Aorta (tissue), 5 donors: ENCODE measurements at places on chromosomes 6 and 20.

GRCh38 chr6:46491201-46491627, at the start of gene RCAN2:
Gene RCAN2 (minus strand): TSS chr6:46491449.
- peak; percentile 83 for DNase-seq

DNA sequence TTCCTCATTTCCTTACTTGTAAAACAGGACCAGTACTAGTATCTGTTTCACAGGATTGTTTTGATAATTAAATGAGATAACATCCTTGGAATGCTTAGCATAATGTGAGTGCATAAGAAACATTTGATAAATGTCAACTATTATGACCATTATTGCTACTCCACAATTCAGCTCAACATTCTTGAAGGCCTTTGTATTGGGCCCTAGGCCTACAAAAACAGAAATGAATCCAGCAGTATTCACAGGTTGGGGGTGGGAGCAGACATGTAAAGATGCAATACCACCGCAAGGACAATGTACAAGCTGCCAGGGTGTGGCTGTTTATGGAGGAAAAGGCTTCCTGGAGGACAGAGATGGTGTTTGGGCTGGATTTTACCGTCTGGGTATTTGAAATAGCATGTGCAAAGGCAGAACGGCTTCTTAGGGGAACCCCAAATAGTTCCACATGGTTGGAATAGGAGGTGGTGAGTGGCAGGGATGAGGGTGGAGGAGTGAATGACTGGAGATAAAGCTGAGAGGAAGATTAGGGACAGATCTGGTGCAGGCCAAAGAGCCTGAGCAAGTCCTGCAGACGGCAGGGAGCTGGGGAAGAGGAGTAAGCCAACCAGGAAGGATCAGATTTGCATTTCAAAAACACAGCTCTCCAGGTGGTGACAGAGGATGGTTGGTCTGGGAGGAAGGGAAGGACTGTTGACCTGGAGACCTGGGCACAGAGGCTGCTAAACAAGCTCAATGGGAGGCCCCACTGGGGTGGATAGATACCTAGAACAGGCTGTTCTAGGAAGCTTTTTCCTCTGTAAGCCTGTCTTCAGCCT, 57.0 kb upstream of the EPB41L1 start:
- peak; percentile 31 for DNase-seq

DNA sequence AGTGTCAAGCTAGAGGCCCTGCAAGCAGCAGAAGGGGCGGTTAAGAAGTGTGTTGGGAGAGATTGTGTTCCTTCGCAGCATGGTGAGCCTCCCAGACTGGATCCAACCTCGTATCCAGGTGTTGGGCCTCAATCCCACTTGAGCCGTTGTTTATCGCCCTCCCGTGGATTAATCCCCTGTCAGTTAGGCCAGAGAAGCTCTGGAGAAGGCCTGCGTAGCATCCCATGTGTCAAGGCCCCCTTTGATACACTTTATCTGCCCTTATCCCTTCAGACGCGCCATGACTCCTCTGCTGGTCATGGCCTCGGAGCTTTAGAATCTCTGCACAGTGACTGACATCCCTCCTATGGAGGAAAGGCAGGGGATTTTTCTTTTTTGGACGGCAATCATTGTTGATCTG, 181.0 kb downstream of the ZFP64 start:
- no peak for DNase-seq

DNA sequence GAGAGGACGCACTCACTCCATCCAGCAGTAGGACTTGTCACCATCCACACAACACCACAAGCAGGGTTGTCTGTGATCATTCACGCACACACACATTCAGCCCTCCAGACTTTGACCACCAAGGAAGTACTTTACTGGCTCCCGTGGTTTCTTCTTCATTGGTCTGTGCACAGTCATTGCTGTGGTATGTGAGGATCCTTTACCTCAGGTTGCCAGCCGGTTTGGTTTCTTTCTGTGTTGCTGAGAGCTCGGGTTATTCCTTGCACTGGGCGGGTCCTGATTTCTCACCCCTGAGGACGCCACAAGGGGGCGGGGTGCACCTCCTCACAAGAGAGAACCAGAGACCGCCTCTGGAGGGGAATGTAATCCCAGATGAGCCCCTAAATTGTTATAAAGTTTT, 11.2 kb downstream of the SLC35A1 start:
- no peak for DNase-seq

DNA sequence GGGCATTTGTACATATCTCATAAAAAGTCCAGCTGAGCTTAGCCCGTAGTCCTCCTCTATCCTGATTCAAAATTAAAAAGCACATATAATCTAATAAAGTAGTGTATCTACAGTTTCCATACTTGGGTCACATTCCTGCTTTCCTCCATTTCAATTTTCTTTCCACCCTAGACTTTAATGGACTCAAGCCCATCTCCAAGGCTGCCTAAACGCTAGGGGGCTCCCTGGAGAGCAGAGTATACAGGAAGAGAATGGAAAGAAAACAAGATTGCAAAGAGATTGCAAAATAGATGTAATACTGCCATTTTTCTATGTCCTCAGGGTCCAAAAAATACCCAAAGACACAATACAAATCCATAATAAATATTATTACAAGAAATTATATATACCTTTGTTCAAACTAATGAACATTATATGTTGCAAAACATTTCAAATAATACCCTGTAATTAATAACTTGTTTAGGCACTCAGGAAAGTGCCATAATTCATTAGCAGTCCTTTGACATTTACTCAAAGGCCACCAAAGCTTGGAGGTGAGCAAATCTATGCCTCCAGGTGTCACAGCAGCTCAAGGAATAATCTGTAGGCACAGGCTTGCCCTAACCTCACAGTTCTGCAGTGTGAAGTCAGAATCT, 2.4 kb upstream of the MCM3 start:
- DNase-seq, result peak; percentile 85

GRCh38 chr6:5028301-5028700, 24.5 kb upstream of the RPP40 start:
- no peak for DNase-seq

DNA sequence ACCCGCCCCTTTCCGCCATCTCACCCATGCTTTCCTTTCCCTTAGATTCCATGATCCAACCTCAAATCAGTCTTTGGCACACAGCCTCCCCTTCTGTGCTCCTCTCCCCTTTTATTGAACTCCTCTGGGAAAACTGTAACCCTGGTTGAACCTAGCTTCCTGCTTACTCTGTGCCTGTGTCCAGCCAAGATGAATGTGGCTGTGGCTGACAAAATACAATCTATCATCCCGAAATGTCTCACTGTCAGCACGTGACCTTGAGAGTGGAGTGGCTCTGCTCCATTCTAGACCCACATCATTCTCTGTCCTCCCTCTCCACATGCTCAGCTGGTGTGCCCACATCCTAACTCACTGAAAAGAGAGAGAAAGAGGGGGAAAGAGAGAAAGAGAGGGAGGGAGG, 11.0 kb downstream of the NCR2 start:
- DNase-seq, result no peak

- no peak for DNase-seq
Measured at GRCh38 chr20:47361057-47361915, 4.8 kb upstream of the ZMYND8 start.

DNA sequence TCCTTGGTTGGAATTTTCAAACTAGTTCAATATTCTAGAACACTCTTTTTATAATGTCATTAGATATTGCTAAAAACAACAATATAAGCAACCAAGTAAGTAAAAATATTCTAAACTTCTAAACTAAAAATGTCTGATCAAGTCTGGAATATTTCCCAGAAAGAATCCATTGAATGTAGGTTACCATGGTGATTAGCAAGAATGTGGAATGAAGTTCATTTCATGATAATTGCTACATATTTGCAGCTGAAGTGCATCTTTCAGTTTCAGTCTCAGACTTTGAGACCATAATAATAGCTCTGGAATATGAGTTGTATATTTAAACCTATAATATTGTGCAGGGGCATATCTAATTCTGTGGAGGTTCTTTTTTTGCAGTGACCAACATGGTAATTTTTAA, 61.0 kb upstream of the NKAIN2 start:
- no peak for DNase-seq

DNA sequence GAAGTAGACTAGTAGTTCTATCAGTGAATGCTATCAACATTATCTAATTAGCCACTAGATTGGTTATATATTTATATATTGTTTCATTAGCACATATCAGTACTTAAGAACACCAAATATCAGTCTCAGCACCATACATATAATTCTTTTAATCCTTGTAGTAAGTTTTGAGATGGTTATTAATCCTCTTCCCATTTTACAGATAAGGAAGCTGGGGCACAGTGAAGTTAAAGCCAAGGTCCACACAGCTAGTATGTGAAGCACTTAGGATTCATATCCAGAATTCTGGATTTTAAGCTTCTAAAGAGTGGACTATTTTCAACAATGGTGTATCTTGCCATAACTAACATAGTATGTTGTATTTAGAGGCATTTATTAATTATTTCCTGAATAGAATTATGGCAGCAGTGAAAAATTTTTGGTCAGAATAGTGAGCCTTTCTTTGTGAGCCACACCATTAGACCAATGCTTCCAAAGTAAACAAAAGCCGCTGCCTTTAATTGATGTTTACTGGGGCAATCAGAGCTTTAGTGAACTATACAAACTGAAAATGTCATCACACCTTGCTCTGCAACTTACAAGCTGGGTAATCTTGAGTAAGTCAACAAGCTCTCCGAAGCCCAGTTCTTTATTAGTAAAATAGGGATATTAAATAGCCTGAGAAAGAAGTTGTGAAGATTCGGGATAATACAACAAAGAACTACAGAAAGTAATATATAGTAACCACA, 41.9 kb upstream of the HBS1L start:
- no peak for DNase-seq

DNA sequence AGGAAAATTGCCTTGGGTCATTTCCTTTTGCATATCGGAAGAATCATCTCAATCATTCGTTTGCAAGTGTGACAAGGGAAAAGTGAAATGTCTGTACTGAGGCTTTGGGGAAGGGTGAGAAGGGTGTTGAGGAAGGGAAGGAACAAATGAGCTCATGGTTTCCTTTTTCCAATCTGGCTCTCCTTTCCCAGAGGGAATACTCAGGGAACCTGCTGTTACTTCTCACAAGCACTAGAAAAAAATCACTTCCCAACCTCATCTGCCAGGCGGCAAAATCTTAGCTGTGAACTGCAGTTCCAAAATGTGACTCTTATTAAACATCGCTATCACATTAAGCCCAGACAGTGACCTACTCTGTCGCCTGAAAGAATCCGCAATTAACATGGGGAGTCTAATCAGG, 258.1 kb downstream of the ZNF217 start:
- no peak for DNase-seq

DNA sequence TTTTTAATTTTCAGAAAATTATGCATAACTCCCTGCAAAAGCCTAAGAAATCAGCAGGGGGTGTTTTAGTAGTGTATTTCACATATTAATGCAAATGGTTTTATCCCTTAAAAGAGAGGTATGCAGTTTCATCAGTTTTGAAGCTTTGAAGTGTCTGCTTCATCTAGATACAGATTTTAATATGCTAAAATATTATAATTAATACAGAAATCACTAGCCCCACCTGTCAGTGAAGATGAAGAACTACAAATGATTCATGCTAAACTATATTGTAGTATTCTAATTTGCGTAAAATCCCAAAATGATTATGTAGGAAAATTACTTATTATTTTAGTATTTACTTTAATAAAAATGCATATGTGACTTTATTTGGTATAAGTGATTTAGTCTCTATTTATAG, 2.9 kb upstream of the TFB1M start:
- DNase-seq, result no peak

- no peak for DNase-seq
Measured at GRCh38 chr20:49590163-49591017, 22.5 kb upstream of the PTGIS start.

DNA sequence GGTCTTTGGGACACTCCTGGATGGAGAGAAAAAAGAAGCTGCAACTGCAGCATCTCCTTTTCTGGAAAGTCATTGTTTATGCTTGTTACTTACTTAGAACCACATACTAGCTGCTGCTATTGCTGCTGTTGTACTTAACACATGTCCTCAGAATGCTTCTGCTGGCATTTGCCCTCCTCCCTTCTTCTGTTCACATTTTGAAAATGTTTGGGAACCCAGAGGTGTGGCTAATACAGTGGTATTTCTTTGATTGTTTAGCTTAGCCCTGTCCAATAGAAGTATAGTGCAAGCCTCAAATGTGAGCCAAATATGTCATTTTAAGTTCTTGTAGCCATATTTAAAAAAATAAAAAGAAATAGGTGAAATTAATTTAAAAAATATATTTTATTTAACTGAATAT, 8.4 kb downstream of the DTD1 start:
- DNase-seq, result no peak

DNA sequence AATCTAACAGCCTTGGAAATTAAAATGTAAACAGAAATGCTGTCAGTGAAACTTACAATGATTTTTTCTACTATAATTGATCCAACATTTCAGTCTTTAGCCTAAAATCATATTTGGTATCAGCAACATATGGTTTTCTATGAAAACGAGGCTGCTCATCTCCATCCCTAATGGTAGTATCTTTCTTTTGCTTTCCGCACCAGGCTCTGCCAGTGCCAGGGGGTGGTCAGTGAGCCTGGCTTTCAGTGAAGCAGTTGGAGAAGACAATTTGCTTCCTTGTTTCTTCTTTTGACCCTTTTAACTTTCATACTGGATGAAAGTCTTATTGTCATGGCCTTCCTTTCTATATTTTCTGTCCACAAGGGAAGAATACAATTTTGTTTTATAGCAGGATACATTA, 258.4 kb downstream of the ARID1B start:
- no peak for DNase-seq

GRCh38 chr6:48429610-48430009, 318.6 kb upstream of the PTCHD4 start:
- no peak for DNase-seq

- DNase-seq, result no peak
Measured at GRCh38 chr6:169714178-169714577, 10.1 kb downstream of the PHF10 start.

- DNase-seq, result no peak
Measured at GRCh38 chr6:148770408-148771211, 23.8 kb downstream of the UST start.

DNA sequence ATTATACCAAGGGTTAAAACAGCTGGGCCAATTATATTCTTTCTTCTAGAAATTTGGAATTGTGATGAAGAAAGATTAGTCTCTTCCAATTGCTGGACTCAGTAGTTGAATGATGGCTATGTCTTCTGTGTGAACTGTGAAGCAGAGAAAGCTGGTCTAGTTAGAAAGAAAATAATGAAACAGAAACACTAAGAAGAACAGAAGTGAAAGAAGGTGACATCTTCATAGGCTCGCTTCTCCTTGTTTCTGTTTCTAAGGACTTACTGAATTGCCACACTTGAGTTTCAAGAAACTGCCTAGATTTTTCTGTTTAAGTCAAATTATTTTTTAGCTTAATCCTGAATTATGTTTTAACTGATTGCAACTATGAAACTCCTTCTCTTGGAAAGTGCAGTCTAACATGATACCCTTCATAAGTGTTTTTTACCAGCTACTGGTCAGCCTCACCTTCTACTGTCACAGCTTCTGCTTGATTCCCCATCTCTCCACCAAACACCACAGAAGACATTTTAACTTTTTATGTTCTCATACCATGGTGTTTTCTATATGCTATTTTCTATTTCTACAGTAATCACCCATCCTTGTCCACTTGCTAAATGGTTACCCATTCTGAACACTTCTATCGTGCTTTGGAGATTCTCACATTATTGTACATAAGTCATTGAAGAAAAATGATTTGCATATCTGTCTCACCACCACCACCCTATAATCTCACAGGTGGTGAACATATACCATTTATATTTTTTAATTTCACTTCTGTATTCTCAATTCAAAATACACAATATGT, 268.8 kb downstream of the GRIK2 start:
- DNase-seq, result no peak

GRCh38 chr6:138155443-138155842, 6.3 kb upstream of the ARFGEF3 start:
- no peak for DNase-seq

GRCh38 chr6:83872386-83873118, 13.1 kb downstream of the CYB5R4 start:
- no peak for DNase-seq
